Omental fat pad (tissue), 4 donors: ENCODE measurements at places on chromosomes 3 and 15.

DNA sequence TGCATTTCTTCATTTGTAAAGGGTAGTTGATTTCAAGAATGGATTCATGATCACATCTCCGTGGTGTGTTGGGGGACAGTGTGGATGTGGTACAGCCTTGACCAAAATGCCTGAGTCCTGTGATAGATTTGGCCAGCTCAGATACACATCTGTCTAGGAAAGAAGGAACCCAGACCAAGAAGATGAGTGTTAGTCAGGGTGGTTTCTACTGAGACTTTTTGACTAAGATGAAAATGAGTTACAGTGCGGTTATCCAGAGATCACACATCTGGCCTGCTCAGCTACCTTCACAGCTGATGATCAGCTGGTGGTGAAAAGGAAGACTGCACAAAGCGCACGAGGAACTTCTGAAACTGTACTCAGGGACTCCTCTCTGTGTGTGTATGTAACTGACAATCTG is 68.0 kb downstream of the FNDC3B start:
- no peak for DNase-seq

GRCh38 chr3:186722457-186722856 is 5.3 kb downstream of the KNG1 start:
- no peak for DNase-seq

- DNase-seq = no peak
Measured at GRCh38 chr3:194099215-194099614, 36.7 kb upstream of the HES1 start.

DNA sequence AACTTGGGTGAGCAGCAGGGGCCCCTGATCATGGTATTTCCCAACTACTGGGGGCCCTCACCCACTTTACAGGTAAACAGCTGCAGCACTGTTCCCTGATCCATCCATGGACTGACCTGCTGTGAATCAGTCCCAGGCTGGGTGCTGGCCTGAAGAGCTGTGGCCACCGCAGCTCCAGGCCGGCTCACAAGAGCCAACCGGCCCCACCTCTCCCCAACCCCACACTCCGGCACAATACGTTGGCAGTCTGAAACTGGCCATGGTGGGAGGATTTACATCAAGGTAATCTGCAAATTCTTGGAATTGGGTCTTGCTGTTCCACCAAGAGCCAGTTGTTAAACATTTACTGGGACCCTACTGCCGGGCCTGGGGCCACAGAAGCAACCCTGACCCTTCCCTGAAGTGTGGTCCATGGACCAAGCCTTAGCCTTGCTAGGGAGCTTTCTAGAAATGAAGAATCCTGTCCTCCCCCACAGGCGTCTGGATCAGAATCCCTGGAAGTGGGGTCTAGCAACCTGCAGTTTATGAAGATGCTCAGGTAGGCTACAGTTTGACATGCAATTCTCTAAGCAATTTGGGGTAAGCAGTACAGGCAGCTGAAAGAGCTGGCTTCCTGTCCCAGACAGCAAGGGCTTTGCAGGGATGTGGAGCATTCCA is 3.7 kb downstream of the SLC6A20 start:
- DNase-seq = no peak

DNA sequence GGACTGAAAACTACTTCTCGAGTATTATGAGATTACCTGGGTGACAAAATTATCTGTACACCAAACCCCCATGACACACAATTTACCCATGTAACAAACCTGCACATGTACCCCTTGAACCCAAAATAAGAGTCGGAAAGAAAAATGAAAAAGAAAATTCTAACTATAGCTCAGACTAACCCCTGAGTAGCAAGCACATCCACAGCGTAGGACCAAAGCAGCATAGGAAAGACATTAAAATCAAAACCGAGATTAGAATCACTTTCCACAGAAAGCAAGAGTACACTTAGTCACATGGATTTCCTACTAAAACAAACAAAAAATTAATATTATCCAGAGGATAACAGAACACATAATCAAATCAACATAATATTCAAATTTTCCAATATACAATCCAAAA is 6.3 kb upstream of the PIK3CA start:
- no peak for DNase-seq

GRCh38 chr3:171306631-171307030 is 153.6 kb downstream of the TNIK start:
- DNase-seq = no peak

DNA sequence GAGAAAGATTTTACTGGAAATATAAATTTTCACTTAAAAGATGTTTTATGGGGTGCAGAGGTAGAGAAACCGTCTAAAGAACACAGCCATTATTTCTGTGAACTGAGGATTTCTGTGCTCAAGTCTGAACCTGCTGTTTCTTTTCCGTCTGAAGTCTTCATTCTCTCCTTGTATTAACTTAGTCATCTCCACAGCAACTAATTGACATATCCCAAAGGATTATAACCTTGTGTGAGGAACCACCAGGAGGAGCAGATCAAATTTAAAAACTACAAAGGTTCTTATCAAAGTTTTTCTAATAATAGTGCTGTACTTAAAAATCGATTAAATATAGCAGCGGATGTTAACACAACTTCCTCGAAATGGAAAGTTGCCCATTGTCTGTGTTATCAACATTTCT is 31.1 kb upstream of the ICE2 start:
- DNase-seq = no peak
